Brain pericyte (primary cell): ENCODE measurements at places on chromosomes 3 and 15.
A peak's percentile ranks its signal among the peaks of the same experiment; 100 is the strongest.

DNA sequence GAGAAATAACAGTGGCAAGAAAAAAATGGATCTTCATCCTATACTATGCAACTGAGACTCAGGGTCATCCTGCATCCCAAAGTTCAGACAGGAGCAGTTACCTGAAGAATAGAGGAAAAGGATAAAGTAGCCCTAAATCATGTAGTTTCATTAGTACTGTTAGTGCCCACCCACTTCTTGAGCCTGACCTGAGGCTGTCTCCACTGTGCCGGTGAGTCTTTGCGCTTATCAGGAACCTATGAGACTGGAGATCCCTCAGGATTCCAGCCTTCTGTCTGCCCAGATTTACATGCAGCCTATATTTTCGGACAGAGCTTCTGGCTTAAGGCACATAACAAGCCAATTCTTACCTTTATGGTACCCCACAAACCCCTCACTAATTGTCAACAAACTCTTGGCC, 791.6 kb downstream of the ROBO1 start:
- DNase-seq: no peak

DNA sequence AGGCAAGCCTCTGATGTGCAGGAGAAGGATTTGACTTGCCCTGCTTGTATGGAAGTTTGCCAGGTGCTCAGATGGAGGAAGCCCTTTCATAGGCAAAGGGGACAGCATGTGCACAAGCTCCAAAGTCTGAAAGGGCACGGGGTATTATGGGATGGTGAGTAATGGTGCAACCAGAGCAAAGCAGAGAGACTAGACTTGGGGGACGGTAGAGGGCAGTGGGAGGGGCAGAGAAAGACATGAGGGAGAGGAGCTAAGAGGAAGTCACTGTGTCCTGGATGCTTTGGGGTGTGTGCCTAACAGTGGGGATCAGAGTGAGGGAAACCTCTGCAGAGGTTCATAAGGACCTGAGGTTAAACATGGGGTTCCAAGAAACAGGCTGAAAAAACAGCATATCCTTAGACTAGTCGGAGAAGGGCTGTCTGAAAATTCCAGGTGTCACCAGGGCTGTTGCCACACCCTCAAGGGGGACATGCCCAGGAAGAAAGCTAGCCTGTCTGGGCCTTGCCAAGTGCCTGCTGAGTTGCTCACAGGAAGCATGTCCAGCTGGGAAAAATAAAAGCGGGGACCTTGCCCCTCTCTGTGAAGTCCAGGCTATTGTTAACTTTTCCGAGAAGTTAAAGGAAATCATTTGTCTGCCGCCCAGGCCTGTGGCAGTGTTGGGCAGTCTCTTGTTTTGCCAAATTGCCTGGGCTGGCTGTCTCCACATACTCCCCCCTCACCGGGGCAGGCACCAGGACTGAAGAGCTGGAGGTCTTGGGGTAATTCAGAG, 47.1 kb downstream of the HRH1 start:
- DNase-seq: no peak

GRCh38 chr15:55220606-55221005, 23.9 kb upstream of the RSL24D1 start:
- no peak for DNase-seq

- DNase-seq: no peak
These were observed 12.4 kb upstream of the SEC62 start for GRCh38 chr3:169954142-169954756.

- DNase-seq: no peak
These were observed 192.8 kb downstream of the ARPP21 start for GRCh38 chr3:35832140-35832571.

GRCh38 chr3:183857863-183858262, 26.8 kb downstream of the PARL start:
- DNase-seq: no peak

GRCh38 chr3:147656023-147656422, 246.9 kb downstream of the ZIC1 start:
- DNase-seq: no peak

- DNase-seq: no peak
These were observed 33.9 kb upstream of the MEIS2 start for GRCh38 chr15:37134244-37134643.

GRCh38 chr3:181609030-181609767, 102.5 kb upstream of the SOX2 start:
- DNase-seq: no peak

GRCh38 chr3:101762041-101762646, 16.9 kb upstream of the NXPE3 start:
- DNase-seq: no peak

DNA sequence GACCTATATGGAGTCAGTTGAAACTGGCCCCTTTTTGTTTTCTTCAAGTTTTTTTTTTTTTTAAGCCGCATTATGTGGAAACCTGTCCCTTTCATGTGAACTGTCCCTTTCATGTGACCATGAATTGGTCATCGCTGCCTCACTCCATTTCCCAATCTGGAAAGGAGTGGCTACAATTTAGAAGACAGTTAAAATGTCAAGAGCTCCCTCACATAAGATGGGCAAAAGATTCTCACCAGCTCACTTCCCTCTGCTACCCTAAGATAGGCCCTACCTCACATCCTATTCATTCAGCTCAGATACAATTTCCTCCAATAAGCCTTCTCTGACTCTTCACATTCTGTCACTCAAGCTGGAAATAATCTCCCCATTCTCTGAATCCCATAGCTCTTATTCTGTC, 111.3 kb upstream of the BCL6 start:
- no peak for DNase-seq

GRCh38 chr3:59580996-59581395, 531.2 kb upstream of the CFAP20DC start:
- DNase-seq: no peak

DNA sequence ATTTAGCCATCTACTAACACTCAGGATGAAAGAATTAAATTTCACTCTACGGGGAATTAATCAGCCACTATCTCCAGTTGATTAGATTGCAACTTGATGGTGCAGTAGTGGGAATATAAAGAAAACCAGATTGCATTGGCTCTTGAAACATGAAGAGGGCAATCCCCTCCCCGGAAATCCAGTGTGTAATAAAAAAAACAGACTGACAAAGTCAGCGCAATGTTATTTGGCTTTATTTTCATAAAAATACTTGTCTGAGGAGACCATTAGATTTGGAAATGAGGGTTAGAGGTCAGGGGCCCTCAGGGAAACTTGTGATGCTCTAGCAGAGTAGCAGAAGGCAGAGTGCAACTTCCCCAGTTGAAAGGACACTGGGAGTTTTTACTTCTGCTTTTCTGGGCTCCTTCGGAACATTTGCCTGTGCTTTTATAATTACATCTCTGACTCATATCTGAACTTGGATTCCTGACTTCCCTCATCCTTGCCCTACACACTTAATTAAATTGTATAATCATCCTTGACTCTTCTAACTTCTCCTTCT, 326.8 kb downstream of the TUSC7 start:
- DNase-seq: peak; percentile 48

- DNase-seq: no peak
These were observed 214.6 kb upstream of the MDFIC2 start for GRCh38 chr3:70527026-70527425.

DNA sequence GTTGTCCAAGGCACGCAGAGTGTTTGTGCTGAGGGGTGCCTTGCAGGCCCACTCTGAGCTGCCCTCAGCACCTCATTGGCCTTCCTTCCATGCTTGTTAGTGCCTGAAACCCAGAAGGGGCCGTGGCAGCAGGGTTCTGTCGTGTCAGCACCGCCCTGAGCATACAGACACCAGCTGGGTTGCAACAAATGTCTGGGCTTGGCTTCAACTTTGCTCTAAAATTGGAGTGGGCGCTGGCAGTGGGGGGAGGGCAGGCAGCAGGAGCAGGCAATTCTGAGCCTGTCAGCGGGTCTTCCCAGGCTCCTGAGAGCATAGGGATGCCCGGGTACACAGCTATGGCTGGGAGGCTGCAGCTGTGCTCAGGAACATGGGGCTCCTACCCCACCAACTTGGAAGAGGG, 464.3 kb downstream of the EPHA3 start:
- no peak for DNase-seq

- no peak for DNase-seq
These were observed 143.1 kb upstream of the ARRDC4 start for GRCh38 chr15:97817276-97817890.

DNA sequence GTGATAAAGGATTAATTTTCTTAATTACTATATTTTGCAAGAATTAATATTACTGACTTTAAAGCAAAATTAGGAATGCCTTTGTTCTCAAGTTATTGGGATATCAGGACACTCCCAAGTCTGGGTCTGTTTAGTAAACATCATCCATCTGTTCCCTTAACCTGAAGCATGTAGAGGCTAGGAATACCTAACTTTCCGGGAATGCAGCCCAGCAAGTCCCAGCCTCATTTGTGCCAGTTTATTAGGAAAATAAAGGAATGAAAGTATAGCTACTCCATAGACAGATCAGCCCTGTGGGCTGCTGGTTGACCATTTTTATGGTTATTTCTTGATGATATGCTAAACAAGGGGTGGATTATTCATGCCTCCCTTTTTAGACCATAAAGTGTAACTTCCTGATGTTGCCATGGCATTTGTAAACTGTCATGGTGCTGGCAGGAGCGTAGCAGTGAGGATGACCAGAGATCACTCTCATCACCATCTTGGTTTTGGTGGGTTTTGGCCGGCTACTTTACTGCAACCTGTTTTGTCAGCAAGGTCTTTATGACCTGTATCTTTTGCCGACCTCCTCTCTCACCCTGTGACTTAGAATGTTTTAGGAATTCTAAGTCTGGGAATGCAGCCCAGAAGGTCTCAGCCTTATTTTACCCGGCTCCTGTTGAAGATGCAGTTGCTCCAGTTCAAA, 540.2 kb downstream of the NAALADL2 start:
- no peak for DNase-seq

DNA sequence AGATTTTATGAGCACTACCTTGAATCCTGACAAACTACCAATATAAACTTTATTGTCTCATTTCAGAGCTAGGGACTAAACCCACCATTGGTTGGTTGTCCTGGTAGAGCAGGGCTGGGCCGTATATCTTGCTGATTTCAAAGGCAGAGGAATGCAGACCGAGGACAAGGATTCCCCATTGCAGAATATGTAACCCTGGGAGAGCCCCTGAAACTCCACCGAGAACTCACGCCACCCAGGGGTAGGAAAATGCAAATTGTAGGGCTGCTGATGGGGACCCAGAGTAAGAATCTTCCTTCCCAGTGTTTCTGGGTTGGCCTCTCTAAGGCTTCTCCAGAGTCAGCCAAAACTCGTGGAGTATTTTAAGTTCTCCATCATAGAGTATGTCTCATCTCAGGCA, 235.3 kb downstream of the ABHD5 start:
- no peak for DNase-seq

- DNase-seq: no peak
These were observed 81.3 kb downstream of the FAM81A start for GRCh38 chr15:59519329-59519728.

GRCh38 chr3:69339760-69340159, 46.1 kb downstream of the FRMD4B start:
- DNase-seq: no peak

- no peak for DNase-seq
These were observed 36.0 kb downstream of the TSPAN3 start for GRCh38 chr15:77034695-77035489.

DNA sequence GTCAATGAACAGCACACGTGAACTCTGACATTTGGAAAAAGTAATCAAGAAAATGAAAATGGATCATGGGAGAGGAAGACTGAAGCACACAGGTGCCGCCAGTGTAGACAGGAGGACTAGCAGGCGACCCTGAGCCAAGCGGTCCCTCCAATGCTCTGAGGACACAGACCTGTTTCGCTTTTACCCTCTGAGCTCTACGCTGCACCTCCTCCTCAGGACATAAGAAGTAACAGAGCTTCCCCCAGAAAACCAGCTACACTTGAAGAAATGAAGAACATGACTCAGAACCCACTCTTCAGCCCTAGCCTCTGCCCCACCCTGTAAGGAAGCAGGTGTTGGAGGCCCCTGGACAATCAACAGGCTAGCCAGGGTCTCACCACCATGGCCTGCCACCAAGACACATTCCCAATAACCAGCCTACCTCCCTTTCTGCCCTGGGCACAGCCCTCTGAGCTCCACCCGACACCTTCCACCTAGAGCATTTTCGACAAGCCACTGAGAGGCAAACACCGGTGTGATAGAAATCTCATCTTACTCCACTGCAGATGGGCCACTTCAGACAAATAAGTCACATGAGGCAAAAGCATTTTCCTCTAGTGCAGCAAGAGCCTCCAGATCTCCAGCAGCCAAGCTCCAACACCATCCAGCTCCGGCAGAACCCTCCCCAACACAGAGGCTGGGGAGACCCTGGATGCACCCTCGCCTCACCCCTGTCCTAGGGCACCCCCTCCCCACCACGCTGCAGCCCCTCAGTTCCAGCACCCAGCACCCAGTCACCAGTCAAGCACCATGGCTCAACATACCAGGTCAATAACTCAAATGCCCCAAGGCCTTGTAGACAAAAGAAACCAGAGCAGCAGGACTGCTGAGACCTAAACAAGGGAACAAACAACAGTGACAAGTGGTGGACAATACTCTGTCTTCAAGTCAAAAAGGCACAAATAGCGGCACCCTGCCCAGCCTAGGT, 11.4 kb downstream of the FAM174B start:
- DNase-seq: no peak

DNA sequence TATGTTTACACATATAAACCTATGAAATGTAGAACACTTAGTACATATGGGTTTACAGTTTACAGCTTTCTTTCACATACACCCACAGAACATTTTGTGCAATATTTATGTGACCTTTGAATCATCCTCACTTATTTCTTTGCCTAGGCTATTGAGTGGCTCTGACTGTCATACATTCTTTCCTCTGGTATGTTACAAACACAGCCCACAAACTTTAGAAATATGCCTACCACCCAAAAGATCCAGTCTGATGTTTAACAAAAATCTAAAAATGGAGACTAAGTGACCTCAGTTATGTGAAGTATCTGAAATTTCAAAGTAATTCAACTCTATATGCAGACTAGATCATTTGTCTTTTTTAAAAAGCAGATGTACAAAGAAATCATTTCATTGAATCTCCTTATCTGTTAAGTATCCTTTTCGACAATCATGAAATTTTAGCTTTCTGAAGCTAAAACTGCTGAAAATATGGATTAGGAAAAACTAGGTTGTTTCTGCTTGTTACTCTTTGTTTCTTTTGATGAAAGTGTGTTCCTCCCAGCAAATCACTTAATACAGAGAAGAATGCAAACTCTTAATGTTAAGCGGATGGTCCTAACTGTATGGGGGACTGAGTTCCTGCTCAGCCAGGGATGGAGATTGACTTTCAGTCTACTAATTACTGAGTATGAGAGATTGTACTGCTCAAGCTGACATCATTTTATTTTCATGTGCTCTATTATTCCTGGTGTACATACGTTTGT, 27.7 kb downstream of the CCDC54 start:
- no peak for DNase-seq

DNA sequence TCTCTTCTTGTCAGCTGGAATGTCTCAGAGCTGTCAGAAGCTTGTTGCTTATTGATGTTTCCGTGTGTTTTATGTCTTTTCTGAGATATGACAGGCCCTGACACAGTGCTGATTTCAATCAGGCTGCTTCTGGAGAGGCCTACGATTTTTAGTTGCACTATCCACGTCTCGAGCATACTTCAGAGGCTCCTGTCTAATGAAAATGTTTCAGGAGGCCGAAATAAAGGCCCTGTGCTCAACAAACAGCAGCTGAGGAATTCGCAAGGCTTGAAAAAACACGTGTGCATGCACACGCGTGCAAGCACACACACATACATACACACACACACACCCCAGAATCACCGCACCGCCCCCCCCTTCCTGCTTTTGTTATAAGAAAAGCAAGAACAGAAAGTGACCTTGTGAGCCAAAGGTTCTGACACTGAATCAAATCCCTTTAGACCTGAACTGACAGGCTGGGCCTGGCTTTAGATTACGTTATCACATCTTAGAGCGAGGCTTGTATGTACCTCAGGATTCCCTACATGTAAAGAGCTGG, 296.6 kb downstream of the NR2F2 start:
- no peak for DNase-seq
